ENCODE measurements at places on chromosomes 3 and 15.

- no peak for DNase-seq
These were observed 314.2 kb downstream of the NTRK3 start for GRCh38 chr15:87942316-87942715.

GRCh38 chr3:123552095-123552714 lies 32.6 kb downstream of the HACD2 start:
- no peak for DNase-seq

DNA sequence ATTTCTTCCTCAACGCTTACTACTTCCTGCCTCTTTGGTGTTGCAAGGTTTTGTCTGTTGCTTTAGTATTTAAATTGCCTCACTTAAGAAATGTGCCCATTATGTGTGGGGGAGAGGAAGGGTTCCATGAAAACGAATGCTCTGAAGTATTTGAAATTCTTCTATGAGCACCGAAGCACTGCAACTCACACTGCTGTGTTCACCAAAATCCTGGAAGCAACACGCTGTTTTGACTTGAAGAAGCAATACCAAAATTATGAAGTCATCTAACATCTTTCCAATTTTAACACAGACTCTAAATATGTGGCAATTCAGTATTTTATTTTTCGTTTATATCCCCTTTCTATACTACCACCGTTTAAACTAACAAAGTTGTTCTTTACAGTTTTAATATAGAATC lies 101.5 kb downstream of the RBMS3 start:
- DNase-seq: no peak

- DNase-seq: no peak
These were observed 105.5 kb downstream of the MME start for GRCh38 chr3:155185631-155186071.

GRCh38 chr3:146166826-146167225 lies 5.8 kb upstream of the PLOD2 start:
- DNase-seq: no peak

- no peak for DNase-seq
These were observed 147.8 kb downstream of the LRRC28 start for GRCh38 chr15:99399061-99399460.

DNA sequence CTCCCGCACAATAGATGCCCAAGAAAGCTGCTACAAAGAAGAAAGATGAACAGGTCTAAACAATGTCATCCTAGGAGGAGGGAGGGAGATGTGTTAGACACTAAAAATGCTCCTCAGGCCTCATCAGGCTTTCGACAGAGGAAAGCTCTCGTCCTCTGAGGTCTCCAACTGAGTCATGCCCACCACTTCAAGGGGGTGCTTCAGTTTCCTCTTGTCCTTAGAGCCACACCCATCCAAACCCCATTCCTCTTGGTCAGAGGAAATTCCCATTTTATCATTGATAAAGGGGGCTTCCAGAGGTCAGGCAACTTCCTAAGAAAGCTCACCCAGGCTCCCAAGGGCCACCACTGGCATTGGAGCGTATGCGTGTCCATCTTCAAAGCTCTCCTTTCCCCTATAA lies 50.1 kb downstream of the HEG1 start:
- DNase-seq: no peak

GRCh38 chr15:75348034-75348561 lies 1.3 kb downstream of the NEIL1 start:
- DNase-seq: no peak

DNA sequence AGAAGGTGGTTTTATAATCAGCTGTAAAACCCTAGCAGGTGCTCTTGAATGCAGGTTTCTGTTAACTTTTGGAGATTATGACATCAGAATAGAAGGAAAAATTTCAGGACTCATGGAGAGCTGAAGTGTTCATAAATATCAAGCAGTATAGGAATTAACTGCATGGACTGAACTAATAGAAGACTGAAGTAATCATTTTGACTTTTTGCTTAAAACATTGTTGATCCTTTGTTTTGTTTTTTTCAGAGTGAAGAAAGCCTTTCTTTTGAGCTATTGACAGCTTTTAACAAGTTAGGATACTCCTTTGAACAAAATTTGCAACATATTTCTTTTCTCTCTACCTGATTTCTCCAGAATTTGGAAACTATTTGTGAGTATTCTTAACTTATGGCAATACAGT lies 70.6 kb upstream of the DAZL start:
- no peak for DNase-seq

DNA sequence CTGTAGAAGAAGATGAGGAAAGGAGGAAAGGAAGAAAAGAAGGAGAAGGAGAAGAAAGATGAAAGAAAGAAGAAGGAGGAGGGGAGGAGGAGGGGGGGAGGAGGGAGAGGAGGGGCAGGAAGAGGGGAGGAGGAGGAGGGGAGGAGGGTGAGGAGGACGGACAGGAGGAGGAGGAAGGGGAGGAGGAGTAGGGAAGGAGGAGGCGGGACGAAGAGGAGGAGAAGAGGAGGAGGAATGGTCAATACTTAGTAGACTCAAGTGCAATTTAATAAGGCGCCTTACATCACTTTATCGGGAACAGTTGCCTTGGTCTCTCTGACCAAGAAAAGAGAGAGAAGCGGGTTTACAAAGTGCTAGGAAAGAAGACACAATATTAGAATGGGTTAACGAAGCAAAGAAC lies 23.7 kb upstream of the NR2E3 start:
- no peak for DNase-seq

GRCh38 chr3:38563886-38564270 lies 67.7 kb downstream of the EXOG start:
- no peak for DNase-seq

DNA sequence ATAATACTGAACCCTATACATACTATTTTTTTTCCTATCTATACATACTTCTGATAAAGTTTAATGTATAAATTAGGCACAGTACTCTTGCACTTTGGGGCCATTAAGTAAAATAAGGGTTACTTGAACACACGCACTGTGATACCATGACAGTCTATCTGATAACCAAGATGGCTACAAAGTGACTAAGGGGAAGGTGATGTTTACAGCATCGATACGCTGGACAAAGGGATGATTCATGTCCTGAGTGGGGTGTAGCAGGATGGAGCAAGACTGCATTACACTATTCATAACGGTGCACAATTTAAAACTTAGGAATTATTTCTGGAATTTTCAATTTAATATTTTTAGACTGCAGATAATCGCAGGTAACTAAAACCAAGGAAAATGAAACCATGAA lies 30.0 kb upstream of the SLC2A2 start:
- no peak for DNase-seq

DNA sequence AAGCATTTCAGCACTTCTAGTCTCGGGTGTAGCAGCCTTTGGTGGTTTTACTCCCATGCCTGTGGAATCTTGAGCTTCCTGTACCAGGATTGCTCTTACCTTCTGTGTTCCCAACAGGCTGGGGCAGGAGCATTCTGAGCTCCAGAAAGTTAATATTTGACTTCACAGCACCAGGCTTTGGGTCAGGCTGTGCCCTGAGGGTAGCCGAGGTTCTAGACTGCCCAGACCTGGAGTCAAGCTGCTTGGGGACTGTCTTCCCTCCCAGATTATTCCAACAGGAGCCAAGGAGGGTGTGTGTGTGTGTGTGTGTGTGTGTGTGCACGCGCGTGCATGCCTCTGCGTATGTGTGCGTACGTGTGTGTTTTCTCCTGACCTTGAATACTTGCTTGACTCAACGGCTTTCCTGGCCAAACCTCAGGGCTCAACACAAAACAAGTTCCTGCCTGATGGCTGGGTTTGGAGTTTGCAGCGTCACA lies 94.8 kb downstream of the FLNB start:
- no peak for DNase-seq

- DNase-seq: no peak
These were observed 107.4 kb upstream of the HES1 start for GRCh38 chr3:194028434-194029004.

DNA sequence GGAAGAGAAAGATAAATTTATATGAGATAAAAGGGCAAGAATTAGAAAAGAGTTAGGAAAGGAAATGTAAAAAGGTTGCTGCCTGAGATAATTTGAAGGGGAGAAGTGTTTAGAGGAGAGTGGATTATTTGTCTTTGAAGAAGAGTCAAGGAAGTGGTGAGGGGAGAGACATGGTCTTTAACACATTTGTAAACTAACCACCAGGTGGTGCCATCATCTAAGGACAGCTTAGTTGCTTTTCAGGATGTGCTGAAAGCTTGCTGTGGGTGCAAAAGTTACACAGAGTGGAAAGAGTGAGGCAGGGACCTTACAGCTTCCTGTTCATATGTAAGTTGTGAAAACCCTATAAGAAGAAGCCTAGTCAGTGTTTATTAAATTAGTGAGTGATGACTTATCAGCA lies 114.1 kb upstream of the DNAJC19 start:
- no peak for DNase-seq

GRCh38 chr15:92519709-92520108 lies 126.0 kb downstream of the ST8SIA2 start:
- DNase-seq: no peak

DNA sequence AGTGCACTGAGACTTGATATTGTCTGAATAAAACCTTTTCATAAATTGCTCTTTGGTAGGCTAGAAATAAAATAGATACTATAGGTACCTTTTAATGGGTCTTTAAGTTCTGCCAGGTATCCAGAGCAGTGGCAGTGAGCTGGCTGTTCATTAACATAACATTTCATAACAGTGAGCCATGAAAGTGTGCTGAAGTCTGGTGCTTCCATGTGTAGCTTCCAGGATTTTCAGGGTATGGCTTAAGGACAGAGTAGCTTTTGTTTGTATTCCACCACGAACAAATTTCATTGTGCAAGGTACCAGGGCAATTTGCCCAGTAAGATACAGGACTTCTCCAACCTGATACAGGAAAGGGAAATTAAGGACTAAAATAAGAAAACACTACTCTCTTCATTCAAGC lies 124.7 kb upstream of the NANOGP8 start:
- no peak for DNase-seq

- no peak for DNase-seq
These were observed 36.0 kb downstream of the MORC1 start for GRCh38 chr3:109081746-109082510.

DNA sequence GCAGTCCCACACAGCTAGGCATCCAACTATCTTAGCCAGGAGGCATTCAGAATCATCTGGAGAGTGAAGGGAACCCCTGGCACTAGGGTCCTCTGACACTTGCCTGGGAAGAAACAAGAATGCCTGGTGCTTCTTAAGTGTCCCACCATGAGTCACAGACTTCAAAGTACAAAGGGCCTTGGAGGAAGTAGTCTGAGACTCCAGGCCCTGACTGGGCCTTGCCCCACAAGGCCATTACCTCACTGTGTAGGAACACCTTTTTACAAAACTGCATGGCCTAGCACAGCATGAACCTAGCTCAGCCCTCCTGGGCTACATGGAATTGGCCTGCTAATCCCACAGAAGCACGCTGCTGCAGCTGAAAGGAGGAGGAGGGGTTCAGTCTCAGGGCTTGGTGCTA lies 104.5 kb upstream of the SLCO2A1 start:
- no peak for DNase-seq

DNA sequence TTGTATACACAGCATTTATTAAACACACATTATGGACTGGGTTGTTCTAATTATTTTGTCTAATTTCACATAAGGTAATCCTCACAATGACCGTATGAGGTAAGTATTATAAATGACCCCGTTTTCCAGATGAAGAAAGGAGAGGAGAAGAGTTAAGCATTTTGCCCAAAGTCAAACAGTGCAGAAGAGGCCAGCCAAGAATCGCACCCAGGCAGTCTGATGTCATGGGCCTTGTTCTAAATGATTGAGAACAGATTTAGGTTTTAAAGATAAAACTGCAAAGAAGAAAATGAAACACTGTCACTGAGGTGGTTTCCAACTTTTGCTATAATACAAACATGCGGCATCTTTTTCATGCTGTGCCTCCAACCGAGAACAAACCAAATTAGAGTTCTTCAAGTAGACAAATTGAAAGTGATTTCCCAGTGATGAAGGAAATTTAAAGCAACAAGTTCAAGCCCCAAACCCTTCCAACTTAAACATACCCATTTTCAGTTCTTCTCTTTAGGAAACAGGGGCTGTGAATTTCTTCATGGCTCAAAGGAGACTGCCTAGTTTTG lies 155.3 kb downstream of the THRB start:
- DNase-seq: no peak

DNA sequence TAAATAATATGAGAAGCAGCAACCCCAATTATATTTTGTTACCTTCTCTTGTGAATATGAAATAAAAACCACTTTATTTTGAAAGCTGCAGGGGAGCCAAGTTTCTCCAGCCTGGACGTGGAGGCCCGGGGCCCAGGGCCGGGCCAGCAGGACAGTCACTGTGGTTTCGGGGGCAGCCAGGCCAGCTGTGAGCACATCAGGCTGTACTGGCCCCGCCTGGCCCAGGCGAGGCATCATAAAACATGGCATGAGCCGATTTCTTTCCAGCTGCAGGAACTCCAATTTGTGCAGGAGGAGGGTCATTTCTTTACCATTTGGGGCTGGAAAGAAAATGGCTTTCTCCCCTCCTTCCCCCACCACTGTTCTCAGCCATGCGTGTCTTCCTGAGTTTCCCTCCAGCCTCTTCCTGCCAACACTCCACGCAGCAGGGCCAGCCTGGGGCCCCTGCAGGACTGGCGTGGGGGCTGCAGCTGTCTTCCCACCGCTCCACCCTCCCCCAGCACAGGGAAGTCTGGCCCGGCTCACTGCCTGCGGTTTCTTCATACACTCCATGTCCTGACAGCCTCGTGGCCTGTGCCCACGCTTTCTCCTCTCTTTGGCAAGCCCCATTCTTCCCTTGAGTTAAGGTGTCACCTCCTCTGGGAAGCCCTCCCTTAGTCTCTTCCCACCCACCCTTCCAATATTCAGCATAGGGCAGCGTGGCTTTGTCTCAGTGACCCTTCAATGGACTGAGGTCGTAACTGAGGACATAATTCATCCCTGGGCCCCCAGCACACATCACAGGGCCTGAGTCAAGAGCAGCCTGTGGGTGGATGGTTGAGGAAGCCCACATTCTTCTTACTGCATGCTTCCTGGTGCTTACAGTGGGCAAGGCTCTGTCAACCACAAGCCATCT lies 135.8 kb downstream of the CHSY1 start:
- no peak for DNase-seq

DNA sequence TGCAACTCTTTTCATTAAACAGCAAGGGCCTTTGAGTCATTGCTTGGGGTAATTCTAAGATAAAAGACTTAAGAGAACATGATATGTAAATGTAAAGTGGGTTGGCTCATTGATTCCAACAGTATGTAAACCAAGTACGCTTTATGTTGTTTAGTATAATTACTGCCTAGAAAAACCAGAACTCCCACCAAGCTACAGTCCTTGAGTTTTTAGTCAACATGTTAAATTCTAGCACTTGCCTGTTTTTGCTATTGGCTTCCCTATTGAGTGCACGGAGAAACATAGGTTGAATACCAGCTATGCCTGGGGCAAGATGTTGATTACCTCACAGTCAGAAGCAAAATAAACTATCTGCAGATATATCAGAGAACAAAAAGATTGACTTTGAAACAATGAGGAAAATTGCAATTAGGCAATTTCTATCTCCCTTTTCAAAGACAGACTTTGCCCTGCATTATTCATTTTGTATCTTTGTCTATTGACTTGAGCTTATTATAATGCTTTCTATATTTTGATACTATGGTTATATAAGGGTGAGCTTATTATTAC lies 179.3 kb downstream of the ZPLD1 start:
- DNase-seq: no peak

GRCh38 chr15:50543556-50543955 lies 2.9 kb downstream of the USP50 start:
- no peak for DNase-seq

Measured in stimulated activated CD8-positive, alpha-beta memory T cell treated with anti-CD3 and anti-CD28 coated beads, Interleukin-7, amount 100 ng/mL, for 1 hour (primary cell).